Large intestine (tissue), 12 donors: ENCODE measurements at places on chromosomes 12 and 14.

- no peak for DNase-seq
These were observed 104.0 kb upstream of the ATF1 start for GRCh38 chr12:50659690-50660424.

DNA sequence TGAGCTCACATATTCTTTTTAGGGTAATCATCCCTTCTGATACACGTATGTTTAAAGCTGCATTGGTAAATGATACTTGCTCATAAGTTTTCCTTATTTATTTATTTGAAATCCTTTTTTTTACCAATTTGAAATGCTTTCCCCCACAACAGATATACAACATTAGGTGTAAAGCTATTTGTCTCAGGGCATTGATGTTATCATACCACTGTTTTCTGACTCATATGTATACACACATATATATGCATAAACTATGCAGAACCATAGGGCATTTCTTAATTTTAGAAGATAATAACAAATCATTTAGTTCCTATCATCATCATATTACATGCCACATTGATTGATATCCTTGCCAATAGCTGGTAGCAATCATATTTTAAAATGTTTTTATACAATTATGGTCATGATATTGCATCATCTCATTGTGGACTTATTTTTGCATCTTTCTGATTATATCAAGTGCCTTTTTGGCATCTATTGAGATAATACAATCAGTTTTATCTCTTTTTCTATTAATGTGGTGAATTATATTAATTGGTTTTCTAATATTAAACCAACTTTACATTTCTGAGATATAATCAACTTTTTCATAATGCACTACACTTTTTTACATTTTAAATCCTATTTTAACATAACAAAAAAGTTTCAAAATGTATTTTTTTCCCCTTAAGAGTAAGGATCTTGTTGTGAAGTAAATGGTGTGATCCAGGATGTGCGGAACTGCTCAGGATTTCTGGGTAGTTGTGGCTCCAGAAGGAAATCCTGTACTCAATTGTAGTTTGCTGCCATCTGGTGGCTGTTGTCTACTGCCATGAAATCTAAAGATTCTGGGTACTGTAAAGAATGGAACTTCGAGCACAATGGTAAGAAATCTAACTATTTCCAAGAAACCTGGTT is 16.7 kb downstream of the OR9K2 start:
- peak; percentile 5 for DNase-seq

- DNase-seq, result no peak
These were observed 42.4 kb upstream of the GPATCH2L start for GRCh38 chr14:76109087-76109880.

DNA sequence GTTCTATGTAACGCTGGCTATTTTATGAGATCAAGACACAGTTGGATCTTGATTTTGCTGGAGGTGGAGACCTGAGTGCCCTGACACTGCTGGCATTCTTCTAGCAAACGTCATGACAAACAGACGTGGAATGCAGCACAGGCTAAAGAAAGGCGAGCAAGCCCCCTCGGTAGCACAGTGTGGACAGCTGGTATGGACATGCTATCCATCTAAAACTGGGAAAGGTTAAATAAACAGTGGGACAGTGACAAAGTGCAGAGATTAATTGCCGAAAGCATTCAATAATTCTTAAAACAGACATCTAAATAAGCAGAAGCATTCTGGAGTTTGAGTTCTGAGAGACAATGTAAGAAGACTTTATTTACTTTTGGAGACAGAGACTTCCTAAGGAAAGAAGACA is 237.2 kb downstream of the FBXL14 start:
- DNase-seq, result no peak

DNA sequence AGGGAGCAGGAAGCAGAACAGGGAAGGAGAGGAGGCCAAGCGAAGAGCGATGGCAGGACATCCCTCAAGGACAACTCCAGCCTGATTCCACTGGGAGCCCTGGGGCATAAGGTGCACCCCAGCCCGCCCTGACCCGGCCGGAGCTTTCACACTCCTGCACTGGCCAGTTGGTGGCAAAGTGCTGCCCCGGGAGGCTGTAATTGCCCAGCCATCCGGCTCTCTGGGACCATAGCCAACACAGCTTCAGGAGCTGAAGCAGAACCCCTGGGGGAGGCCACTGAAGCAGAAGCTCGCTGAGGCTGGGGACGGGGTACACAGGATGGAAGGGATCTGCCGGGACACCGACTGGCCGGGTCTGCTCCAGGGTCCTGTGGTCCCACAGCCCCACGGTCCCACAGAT is 41.9 kb upstream of the BEGAIN start:
- no peak for DNase-seq

DNA sequence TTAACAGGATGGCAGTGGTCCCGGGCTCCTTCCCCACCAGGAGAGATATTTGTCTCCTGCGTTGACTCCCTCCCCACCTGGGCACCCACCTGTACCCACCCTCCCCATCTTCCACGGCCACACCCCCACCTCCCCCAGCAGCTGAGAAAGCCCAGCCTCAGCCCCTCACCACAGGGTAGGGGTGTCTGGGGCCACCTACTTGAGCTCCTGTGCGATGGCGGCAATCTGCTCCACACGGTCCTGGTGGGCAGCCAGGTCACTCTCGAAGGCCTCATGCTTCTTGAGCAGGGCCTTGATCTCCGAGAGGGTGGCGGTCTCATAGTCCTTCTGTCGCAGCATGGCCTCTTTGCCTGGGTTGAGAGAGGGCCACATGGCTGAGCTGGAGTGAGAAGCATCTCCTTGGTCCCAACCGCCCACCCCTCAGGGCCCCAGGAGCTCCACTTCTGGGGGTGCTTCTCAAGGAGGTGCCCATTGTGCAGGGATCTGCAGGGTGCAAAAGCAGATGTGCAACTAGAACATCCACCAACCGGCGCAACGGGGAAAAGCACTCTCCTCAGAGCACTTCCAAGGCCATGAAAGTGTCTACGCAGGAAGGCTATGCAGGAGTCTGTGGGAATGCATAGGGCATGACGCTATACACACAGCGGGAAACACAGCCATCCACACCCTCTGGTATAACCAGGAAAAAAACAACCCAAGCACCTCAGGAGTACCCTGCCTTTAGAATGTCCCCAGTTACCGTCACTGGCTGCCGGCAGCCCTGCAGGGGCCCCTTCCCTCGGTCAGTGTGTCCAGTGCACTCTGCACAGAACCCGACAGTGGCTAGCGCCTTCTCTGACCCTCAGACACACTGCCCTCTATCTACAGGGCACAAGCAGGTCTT is 92.6 kb upstream of the ZFP36L1 start:
- DNase-seq, result no peak

DNA sequence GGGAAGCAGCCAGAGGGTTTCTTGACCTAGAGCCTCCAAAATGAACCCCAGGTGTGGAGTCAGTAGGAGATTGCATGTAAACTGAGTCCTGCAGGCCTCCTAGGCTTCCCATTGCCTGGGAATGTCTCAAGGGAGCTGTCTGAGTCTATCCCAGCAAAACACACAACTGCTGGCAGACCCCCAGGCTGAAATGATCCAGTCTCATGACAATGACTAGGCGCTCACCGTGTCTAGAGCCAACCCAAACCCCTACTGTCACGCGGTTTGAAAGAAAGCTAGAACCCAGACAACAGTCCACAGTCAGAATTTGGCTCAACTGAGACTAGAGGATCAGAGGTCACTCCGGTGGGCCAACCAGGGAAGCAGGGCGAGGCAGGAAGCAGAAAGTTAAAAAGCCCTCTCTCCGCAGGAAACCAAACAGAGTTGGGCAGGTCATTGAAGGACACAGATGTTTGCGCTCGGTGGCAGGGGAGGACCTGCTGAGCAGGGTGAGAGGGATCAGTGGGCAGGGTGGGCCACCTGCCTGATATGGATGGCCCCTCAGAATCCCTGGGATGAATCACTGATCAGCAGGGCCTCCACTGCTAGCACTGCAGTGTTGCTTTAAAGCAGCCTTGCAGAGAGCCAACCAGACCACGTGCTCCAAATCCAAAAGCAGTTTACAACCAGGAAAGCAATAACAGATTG is 23.8 kb downstream of the ACTN1 start:
- peak; percentile 75 for DNase-seq

- DNase-seq, result no peak
These were observed 12.8 kb downstream of the RITA1 start for GRCh38 chr12:113198296-113198695.

GRCh38 chr12:117498256-117498655 is 136.8 kb upstream of the NOS1 start:
- DNase-seq, result no peak

DNA sequence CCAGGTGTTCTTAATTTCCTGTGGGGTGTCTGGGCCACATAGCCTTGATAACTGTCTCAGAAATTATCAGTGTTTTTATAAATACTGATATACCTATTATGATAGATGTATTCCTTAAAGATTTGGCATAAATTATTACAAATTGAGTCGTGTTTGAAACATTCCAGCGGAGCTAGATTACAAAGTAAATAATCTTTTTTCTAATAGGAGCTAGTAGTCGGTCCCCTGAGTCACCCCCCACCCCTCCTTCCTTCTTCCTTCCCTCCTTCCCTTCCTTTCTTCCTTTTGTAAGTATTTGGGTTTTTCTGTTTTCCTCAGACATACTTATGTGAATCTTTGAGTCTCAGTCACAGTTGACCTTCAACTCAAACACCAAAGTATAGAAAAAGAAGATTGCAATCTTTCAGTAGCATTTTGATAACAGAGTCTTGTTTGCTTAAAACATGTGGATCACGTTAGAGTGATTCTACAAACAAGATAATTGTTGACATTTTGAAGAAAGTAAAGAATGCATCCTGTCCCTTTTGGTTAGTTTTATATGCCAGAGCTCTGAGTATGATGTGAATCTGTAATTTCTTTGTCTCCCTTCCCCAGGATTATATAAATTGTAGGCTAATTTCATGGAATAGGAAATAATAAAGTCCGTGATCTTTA is 264.0 kb downstream of the FUT8 start:
- no peak for DNase-seq

DNA sequence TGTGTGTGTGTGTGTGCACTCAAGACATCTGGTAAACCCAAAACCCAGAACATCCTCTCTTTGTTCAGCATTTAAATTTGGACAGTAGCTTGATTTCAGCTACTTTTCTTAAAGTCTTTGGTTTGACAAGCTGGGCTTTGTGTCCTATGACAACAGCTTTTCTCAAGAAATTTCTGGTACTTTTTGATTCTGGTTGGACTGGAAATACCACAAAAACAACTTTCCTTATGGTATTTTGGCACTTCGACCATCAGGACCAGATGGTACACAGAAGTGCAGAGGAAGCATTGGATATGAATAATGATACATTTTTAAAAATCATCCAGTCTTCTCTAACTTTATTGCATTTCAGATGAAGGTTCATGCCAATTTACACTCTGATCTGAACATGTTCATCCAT is 286.6 kb upstream of the FLRT2 start:
- no peak for DNase-seq

DNA sequence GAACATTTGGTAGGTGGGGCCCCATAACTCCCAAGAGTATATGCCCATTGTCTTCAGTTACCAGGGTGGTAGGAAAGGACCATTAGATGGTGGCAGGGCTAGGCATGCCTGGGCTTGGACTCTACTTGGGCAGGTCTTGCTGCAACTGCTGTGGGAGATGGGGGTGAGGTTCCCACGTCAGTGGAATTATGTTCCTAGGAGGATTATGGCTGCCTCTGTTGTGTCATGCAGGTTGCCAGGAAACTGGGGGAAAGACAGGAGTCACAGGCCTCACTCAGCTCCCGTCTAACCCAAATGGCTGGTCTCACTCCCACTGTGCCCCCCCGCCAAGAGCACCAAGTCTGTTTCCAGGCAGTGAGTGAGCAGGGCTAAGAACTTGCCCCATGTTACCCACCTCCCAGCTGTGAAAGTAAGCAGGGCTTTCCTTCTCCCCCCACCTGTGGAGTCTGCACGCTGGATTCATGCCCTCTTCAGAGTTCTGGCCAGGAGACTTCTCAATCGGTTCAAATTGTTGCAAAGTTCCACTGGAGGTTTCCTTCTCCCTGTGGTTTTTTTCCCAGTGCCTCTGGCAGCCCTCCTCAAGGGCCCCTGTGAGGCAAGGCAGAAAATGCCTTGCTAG is 337.5 kb downstream of the CCDC91 start:
- no peak for DNase-seq

DNA sequence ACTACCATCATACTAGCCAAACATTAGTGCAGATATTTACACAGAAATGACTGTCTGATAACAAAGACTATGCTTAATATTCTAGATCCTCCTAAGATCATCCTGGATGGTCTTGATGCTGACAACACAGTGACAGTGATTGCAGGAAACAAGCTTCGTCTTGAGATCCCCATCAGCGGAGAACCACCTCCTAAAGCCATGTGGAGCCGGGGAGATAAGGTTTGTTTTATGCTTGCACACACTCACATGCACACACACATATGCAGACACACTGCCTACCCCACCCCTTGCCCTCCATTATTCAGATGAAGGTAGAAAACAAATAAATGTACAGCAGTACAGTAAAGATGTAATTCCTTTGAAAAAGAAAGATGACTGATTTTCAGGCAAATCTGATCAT is 44.4 kb upstream of the CHPT1 start:
- DNase-seq, result no peak

DNA sequence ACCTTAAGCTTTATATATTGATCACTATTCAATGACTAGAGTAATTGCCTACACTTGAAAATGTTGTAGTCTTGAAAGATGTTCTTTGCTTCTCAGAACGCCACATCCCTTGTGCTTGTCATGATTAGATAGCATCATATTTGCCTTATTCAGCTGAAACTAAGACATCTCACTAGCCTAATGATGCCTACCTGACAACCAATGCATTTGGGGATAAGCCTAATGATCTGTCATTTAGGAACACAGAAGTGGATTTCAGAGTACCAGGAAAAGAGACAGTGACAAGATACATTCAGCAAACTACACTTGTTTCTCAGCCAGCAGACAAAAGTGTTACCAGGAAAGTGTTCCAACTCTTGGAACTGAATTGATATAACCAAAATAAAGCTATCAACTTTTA is 83.7 kb downstream of the ARMH4 start:
- DNase-seq, result no peak
